Activated naive CD8-positive, alpha-beta T cell treated with anti-CD3 and anti-CD28 coated beads for 36 hours (primary cell): ENCODE measurements at places on chromosomes 16 and 17. TPM values are rescaled to one million over a fixed set of nuclear protein-coding genes. Genes with fewer than 3 reads are reported as not detected.

IFT20 gene
- total RNA-seq: 17.0 TPM

PARN gene
- 50.8 TPM for total RNA-seq

ALOX12B gene
- total RNA-seq: 3.7 TPM

SSTR5 gene
- total RNA-seq: not detected

CHTF18 gene
- 98.3 TPM for total RNA-seq

EFTUD2 gene
- 258 TPM for total RNA-seq

CTRB1 gene
- total RNA-seq: not detected

OTOP3 gene
- not detected for total RNA-seq

SIAH1 gene
- 18.3 TPM for total RNA-seq

SPATA22 gene
- 0.16 TPM for total RNA-seq

CCDC40 gene
- 1.3 TPM for total RNA-seq

GUCY2D gene
- not detected for total RNA-seq

KCTD11 gene
- 4.0 TPM for total RNA-seq

ADAD2 gene
- total RNA-seq: 1.5 TPM

CANT1 gene
- total RNA-seq: 39.3 TPM

ACSM2A gene
- not detected for total RNA-seq

NLGN2 gene
- 8.8 TPM for total RNA-seq
